ENCODE measurements at places on chromosomes 2 and 18.

GRCh38 chr2:159773426-159773825 is 24.6 kb downstream of the CD302 start:
- no peak for DNase-seq

GRCh38 chr2:65834771-65835475 is 402.5 kb upstream of the SPRED2 start:
- DNase-seq: no peak

DNA sequence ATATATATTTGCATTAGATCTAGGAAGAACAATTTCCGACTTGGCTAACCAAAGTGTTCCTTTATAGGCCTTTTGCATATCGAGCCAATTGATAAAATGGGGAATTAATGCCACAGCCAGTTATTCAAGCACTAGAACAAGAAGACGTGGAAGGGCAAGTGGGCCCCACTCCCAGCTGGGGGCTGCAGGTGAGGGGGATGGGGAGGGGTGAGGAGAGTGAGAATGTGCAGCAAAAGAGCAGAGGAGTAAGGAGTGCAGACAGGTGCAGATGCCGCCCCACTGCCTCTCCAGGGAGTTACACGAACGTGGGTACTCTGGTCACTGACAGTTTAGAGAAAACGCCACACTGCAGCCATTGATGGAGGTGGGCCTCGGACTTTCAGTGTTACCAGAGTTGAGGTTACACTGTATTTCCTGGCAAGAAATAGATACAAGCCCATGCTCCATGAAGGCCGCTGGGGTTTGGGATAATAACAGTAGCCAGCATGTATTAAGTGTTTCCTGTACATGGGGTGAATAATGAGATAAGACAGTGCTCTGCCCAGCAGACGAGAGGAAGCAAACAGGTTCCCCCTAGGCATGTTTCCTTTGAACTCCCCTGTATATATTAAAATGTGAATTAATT is 40.9 kb downstream of the GORASP2 start:
- DNase-seq: no peak

DNA sequence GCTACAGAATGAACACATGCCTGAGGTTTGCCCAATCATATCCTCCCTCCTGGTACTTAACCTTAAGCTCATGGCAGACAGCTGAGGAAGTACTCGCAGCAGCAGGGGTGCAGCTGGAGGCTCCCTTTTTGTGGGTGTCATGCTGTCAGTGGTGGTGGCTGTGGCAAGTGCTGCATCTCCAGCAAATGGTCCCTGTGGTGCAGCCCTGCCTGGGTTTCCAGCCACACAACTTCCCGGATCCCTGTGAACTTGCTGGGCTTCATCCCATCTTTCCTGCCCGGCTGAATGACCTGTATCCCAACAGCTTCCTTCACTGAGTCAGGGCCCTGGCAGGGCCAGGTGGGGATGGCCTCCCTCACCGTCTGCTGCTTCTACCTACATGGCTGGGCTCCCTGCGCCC is 5.0 kb downstream of the TMEM185B start:
- no peak for DNase-seq

DNA sequence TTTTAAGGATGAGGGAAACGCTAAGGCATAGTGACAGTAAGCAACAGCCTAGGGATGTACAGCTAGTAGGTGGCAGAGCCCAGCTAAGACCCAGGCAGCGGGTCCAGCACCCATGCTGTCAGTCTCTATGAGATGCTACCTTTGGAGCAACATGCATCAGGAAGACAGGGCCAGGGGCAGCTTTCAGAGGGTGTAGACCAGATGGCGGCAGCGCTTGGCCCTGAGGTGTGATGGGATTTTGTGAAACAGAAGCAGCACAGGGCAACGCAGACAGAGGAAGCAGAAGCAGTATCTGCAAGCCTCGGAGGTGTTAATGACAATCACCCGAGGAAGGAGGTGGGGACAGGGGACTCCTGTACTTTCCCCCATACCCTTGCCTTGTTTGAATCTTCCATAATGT is 43.2 kb downstream of the SDC1 start:
- no peak for DNase-seq

DNA sequence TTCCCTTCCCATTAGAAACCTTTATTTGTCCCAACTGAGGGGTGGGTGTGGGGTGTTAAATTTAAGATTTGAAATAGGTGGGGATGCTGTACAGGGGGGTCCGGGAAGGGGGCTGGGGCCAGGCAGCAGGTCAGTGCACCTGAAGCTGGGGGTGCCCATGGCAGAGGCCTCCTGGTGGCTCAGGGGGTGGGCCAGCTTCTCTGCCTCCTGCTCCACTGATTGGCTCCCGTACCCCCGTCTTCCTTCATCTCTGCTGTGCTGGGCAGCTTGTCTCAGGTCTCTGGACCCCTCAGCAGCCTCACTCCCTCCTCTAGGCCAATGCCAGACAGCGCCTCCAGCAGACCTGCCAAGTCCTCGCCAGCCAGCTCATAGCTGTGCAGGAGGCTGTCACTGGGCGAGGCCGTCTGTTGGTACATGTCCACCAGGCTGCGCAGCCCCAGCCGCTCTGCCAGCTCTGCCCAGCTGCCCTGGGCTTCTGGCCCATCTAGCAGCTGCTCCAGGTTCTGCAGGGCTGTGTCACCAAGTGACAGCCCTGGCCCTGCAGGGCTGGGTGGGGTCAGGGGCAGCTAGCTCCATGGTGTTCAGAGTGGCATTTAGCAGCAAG is 2.0 kb upstream of the ANKRD62 start:
- DNase-seq: no peak
